Head of caudate nucleus (tissue), 42 donors: ENCODE measurements at places on chromosomes 16 and 17.
A peak's percentile ranks its signal among the peaks of the same experiment; 100 is the strongest.

DNA sequence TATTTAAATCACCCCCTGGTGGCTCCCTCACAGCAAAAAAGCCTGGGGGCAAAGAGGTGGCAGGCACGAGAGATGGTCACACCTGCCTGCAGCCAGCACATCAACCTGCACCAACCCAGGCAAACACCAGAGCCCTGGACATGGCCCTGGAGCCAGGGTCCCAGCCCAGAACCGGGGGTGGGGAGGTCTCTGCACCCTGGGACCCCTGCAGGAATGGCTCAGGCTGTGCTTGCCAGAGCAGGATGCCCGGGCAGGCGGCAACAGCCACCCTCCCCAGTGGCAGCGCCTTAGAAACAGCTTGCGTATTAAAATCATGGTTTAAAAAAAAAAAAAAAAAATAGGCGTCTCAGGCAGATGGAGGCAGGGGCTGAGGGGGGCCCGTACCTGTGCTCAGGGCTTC, 16.2 kb downstream of the MYBBP1A start:
- no peak for DNase-seq

DNA sequence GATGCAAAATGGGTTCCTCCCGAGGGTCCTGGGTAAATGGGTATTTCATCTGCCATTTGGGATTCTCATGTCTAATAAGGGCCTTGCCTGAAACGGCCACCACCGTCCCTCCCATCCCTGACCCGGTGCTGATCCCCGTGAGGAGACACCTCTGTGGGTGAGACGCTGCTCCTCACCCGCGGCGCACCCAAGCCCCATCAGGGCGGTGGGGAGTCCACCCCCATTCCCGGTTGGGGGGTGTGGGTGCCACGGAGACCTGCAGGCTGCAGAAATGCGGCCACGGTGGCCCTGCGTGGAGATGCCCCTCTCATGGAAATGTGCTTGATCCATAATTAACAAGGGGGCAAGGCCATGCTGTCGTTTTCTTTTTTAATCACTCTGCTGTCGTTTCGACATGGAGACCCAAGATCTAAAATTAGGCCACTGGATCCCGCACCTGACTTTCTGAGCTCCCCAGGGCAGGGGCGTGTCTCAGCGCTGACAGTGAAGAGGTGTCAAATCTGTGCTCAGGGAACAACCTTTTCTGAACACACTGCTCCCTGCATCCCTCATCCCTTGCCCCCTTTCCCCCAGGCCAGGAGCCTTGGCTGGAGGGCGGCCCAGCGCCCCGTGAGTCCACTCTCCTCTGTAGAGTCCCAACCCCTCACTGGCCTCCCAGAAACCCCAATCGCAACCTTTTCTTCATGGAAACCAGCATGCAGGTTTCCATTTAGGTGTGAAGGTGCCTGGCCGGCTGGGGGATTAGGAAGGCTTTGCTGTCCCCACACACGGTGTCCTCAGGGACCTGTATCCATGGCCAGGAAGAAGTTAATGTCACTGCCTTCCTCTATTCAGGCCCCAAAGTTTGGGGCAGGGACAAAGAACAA, 38.9 kb downstream of the PEMT start:
- DNase-seq: peak; percentile 67

- peak; percentile 35 for DNase-seq
Observed at GRCh38 chr16:55324285-55325079, 479 bp downstream of the IRX6 start.

DNA sequence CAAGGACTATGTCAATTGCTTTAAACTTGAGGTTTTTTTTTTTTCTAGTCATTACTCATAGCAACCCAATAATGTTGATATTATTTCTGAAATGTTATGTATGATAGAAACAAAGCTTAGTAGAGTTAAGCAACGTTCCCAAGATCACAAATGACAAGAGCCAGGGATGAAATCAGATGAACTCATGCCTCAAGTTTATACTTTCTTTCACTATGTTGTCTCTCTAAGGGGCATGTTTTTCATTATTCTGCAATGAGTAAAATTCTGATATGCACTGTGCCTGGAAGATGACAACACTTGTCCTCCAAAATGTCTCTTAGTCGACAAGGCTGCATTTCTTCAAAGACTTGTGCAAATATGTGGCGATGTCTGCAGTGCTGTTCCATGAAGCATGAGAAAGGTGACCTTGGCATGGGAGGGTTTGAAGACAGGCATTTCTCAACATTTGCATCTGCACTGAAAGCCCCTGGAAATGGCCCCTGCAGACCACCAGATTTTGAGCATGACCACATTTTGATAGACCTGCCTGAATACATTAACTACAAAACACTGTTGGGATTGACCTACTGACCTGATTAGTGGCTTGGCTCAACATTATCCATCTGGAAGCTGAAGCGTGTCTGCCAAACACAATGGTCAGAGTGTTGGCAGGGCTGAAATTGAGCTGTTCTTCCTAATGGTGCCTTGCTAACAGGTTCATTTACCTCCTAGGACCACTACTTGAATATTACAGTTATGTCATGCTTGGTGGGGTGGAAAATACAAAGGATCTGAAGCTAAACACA, 1027.5 kb downstream of the CDH11 start:
- no peak for DNase-seq

- no peak for DNase-seq
Observed at GRCh38 chr16:72299684-72300243, 127.8 kb upstream of the PMFBP1 start.

- DNase-seq: no peak
Observed at GRCh38 chr17:63490329-63490728, 13.5 kb downstream of the ACE start.

DNA sequence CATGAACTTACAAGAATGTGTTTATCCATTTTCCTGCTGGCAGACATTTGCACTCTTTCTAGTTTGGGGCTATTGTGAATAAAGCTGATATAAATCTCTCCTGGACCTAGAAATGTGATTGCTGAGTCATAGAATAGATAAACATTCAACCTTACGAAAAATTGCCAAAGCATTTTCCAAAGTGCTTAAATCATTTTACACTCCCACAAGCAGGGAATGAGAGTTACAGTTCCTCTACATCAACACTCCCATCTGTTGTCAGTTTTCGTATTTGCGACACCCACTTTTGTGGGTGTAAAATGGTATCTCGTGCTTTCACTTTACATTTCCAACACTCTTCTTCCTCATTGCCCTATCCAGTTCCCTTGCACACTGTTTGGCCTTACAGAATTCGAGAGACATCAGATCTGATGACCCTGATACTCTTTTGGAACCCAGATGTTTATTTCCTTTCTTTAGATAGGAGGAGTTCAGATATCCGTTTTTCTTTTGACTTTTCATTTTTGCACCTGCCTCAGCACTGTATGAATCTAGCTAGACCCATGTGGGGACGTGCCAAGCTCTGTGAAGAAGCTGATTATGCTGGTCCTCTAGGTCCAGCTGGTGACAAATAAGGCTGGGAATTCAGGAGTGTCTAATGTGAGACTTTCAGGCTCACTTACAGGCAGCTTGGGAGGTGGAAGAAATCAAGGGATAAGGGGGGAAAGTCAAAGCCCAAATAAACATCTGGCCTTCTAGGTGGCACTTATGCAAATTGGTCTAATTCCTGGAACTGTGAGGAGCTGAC, 14.0 kb downstream of the SOX9 start:
- no peak for DNase-seq

- DNase-seq: no peak
Observed at GRCh38 chr17:78951967-78952551, 26.9 kb upstream of the TIMP2 start.

DNA sequence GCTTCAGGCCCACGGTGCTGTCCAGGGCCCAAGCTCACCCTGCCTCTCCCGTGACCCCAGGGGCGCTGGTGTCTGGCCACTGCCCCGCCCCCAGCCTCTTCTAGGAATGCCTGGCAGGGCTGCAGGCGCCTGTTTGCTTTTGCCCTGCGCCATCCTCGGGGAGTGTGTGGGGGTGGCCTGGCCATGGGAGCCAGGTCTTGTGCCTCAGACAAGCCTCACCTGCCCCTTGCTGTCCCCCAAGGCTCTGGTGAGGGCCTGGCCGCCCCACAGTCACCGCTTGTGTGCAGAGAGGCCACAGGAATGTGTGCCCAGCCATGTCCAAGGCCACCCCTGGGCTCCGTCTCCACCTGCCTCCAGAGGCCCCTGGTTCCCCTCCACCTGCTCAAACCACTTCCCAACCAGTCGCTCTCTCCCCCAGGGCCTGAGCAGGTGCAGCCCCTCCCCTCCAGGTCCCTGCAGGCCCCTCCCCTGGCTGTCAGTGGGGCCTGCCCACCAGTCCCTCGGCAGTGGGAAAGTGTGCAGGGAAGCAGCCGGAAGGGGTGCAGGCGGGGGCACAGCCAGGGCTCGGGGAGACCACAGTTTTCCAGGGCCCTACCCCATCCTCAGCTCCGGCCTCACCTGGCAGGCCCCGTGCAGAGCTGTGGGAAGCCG, 841 bp upstream of the IGFALS start:
- DNase-seq: no peak

GRCh38 chr17:62121025-62121730, 56.1 kb upstream of the MED13 start:
- DNase-seq: no peak

GRCh38 chr17:65527381-65527780, 34.1 kb downstream of the AXIN2 start:
- no peak for DNase-seq

GRCh38 chr17:39485555-39485954, 24.3 kb downstream of the CDK12 start:
- DNase-seq: no peak

DNA sequence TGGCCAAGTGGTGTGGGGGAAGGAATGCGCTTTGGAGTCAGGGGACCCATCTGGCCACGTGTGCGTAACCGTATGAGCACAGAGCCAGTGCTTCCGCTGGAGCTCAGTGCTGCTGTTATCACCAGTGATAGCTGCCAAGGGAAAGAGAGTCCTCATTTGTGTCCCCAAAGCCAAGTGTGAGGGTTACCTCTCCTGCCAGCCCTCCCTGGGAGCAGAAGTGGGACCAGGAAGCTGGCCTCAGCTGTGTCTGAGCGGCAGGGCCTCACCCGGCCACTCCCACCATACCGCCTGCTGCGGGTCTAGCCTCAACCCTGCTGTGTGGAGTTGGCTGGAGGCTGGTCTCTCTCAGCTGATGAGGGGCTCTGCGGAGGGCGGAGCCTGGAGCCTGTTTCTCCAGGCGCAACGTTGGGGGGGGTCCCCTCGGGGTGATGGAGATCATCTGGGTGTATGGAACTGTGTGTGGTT, 44.5 kb downstream of the MEAK7 start:
- peak; percentile 36 for DNase-seq

DNA sequence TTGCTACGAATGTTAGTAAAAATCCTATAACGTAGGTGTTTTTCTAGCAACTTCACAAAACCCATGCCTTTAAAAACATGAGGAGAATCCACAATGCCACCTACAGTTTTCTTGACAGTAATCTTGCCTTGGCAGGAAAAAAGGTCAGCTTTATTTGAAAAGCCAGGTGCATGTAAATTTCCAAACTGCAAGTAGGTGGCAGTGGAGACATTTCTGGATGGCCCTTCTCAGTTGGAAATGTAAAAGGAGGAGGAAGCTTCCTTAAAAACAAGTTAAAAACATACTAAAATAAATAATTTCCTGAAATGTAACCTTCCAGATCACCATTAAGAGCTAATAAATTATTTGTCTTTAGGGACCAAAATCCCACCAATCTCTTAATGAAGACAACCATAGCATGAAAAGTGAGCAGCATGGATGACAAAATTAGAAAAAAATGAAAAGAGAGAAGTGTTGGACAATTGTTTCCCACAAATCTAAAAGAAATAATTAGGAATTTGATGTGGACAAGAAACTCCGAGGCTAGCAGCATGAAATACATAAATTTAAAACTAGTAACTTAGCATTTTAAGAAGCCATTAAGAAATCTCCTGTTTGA, 152.2 kb downstream of the SNX11 start:
- DNase-seq: no peak

DNA sequence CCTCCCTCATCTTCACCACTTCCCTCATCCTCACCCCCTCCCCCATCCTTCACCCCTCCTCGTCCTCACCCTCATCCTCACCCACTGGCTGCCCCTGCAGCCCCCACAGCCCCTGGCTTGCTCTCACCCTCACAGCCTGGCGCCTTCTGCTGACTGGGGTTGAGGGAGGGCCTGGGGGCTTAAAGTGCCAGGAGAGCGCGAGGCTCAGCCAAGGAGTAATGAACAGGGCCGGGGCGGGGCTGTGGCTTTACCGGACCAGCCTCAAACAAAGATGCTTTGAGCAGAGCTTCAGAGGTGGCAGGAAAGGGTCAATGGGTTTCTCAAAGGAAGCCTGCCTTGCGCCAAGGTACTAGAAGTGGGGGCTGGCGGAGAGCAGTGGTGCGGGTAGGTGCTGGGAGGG, at the start of gene PRSS33:
Gene PRSS33 (minus strand): TSS at position 155 of the 400 bp plus-strand sequence. CDS start 1,013 bp downstream, outside the sequence.
- DNase-seq: no peak

DNA sequence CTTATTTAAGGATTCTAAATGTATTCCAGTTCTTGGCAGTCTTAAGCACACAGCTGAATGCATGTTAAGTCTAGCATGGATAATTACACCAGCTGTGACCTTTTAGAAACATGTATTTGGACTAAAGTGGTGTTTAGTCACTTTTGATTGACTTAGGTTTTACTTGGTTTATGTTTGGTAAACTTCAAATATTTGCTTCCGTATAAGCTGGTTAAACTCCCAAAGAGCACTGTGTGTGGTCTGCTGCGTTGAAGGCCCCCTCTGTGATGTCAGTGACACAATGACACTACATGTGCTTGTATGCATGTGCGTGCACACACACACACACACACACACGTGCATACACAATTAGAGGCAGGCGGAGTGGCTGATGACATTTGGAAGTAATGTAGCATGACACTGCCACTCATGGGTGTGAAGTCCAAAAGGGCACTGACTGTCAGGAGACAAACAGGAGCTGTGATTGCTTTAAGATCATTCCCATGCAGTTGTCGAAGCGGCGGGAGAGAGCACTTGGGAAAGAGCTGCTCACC, 156.1 kb upstream of the CDH13 start:
- DNase-seq: no peak

DNA sequence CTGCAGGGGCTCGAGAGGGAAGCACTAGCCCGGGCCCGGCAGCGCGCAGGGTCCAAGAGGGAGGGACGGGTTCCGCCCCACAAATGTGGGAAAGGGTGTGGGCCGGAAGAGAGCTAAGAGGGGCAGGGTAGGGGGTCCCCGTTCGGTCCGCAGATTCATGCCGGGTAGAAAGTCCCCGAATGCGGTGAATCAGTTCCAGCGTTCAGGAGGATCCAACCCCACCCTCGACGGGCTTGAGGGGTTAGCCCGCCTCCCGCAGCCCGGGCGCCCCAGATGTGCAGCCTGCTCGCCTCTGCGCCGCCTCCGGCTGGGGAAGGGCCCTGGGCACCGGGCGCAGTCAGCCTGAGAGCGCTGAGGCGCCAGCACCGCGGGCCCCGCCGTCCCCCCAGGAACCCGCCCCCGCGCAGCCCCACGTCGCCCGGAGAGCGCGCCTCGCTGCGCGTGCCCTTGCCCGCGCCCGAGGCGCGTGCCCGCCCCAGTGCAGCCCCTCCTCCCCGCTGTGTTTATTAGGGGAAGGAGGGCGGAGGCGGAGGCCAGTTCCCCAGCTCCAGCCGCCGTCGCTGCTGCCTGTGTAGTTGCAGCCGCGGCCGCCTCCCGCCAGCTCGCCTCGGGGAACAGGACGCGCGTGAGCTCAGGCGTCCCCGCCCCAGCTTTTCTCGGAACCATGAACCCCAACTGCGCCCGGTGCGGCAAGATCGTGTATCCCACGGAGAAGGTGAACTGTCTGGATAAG, at the start of gene LASP1:
Gene LASP1 (plus strand): TSS at position 533 of the 733 bp plus-strand sequence. CDS start 132 bp downstream, at position 665.
- peak; percentile 95 for DNase-seq
